ENCODE measurements at places on chromosomes 16 and 17.

DNA sequence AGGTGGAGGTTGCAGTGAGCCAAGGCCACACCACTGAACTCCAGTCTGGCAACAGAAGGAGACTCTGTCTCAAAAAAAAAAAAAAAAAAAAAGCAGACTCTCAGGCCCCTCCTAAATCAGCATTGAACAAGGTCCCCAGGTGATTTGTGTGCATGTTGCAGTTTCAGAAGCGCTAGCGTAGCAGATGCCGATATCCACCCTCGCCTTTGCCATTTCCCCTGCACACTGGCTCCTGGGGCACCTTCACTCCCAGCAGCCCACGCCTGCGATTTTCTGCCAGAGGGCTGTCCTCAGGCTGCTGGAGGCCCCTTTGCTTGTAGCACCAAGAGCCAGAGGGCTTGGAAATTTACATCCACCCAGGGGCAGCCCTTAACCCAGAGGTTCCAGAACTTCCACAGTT lies 95.6 kb downstream of the WSCD1 start:
- no peak for DNase-seq

DNA sequence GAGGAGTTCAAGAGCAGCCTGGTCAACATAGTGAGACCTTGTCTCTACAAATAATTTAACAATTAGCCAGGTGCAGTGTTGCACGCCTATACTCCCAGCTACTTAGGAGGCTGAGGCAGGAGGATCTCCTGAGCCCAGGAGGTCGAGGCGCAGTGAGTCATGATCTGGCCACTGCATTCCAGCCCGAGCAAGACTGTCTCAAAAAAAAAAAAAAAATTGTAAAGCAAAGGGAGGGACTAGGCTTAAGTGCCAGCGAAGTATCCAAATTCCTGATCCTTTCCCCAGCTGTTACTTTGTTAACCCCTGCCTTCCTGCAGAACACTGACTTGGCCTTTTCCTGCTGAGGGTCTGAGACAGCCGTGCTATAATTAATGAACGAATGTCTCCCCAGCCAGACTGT lies 2.7 kb downstream of the GDPD3 start:
- no peak for DNase-seq

DNA sequence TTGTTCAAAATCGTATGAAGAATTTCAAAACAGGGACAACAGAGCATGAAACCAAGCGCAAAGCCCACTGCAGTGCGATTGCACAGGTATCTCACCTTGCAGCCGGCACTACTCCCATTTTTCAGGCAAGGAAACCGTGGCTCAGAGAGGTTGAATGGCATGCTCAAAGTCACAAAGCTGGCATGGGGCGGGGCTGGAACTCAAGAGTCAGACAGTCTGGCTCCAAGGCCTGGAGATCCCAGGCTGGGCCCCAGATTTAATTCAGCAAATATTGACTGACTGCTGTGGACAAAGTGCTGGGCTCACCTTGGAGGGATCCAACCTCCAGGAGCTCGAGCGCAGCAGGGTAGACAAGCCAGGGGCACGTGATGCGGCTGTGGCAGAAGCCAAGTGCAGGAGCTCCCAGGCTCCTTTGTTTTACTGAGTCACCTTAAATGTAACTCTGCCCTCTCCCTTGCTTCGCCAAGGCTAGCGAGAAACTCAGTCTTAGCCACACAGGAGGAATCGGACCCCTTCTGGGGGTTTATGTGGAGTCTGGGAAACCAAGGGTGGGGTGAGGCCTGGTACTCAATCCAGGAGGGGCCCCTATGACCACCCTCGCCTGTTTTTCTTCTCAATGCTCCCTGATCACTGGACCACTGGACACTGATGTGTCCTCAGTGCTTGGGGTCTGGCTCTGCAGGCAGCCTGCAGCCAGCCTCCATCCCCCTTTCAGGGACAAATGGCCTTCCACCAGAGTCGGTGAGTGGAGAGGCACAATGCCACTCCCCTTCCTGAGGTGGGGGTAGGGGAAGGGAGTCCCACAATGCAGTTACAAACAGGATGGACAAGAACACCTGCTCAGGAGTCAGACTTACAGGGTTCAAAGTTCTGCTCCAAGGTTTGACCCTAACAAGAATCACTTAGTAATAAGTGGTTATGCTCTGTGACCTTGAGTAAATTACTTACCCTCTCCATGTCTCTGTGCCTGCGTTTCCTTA lies 3.9 kb upstream of the SPATA20 start:
- DNase-seq = no peak

DNA sequence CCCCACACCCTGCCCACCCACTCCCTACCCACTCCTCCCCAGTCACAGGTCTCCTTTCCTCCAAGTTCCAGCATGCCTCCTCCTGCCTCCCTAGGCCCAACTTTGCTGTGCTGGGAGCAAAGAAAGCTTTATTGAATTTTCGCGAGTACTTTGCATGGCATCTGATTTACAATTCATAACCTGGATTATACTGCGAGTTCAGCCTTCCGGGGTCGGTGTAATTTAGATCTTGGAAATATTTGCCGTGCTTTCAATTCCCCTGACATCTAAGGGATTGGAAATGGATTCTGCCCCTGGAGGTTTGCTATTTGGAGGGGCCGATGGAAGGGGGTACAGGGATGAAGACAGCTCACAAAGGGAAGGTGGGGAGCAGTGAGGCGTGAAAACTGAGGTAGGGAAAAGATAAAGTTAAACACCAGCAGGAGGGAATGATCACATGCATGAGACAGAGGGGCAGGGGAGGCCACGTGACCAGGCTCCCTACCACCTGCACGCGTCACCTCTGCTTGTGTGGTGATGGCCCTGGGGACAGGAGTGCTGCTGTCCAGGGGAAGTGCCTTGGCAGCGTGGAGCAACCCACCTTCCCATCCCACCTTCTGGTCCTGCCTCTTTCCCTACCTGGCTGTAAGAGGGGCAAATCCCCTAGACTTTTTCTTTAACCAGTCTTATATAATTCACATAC lies 132.3 kb upstream of the RPL38 start:
- DNase-seq = no peak

GRCh38 chr16:30914830-30915229 lies 8.5 kb upstream of the FBXL19 start:
- no peak for DNase-seq

DNA sequence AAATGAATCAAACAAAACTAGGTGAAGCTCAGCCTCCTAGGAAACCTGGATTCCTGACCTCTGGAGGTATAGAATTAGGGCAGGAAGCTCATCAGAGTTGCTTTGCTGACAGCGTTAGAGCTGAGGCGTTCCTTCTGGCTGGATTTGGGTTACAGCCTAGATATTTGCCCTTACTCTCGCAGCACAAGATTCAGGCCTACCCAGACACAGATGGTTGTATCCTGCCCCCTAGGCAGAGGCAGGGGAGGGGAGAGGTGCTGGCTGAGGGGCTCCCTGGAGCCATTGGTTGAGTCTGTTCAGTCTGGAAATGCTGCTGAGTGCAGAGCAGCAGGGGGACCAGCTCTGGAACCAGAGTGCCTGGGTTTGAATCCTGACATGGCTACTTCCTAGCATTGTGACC lies 78.4 kb downstream of the MPRIP start:
- no peak for DNase-seq

Measured in left renal pelvis (tissue), 4 donors.